Renal cortical epithelial cell (primary cell): ENCODE measurements at places on chromosomes 3 and 15. TPM values are rescaled to one million over a fixed set of nuclear protein-coding genes. Genes with fewer than 3 reads are reported as not detected.

ATP2B2 gene
- under 0.01 TPM in 1 of 2 replicates, not detected in the other for total RNA-seq

PARP3 gene
- 49.8 and 58.4 TPM in 2 replicates for total RNA-seq

DNA sequence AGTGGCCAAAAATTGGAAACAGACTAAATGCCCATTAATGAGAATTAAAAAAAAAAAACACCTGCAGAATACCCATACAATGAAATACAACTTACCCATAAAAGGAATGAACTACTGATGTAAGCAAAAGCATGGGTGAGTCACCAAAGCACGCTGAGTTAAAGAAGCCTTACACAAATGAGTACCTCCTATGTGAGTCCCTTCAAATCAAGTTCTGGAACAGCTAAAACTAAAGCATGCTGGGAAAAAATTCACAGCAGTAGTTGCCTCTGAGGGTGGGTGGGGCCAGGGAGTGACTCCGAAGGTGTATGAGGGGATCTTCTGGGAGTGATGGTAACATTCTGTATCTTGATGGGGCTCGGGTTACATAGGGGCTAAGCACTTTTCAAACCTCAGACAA lies 11.4 kb downstream of the MYO5C start:
- DNase-seq: peak; percentile 77

- no peak for DNase-seq
Observed at GRCh38 chr15:98731712-98732450, 83.5 kb downstream of the IGF1R start.

GRCh38 chr3:72523429-72524151 lies 324.7 kb downstream of the SHQ1 start:
- DNase-seq: no peak

DNA sequence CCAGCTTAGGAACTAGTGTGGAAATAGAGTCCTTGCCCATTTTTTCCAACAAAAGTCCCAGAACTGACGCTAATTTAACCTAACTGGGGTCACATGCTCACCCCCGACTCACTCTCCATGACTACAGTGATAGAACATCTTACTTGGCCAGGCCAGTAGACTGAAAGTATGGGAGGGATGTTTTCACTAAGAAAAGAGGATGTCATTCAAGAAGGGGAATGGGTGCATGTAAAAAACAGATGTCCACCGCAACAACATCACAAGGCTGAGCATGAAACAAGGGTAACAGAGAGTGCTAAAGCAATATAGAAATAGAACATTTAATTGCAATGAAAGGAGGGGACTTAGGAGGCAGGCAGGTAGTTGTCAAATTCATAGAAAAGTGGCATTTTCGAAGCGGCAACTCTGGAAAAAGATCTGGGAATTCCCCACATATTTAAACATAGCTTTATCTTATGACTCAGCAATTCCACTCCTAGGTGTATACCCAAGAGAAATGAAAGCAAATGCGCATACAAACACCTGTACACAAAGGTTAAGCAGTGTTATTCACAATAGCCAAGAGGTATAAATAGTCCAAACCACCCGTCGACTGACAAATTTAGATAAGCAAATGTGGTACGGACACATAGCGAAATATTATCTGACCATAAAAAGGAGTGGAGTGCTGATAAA lies 41.1 kb upstream of the UBE2E2 start:
- DNase-seq: peak; percentile 38

DNA sequence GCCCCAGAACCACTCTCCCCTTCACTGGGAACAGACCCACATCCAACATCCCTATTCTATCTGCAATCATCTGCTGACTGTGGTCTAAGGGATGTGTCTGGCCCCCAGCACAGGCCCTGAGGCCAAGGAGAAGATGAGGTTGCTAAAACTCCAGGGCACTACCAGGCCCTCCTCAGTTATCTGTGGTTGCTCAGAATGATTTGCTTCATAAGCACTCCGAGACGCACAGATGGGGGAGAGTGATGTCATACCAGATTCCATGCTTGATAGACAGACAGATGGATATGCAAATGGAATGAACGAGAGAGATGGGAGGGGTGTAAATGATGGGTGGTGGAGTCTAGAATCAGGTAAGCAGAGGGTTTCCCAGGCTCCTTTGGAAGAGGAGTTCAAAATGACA lies 57.8 kb downstream of the CEMIP start:
- no peak for DNase-seq

DNA sequence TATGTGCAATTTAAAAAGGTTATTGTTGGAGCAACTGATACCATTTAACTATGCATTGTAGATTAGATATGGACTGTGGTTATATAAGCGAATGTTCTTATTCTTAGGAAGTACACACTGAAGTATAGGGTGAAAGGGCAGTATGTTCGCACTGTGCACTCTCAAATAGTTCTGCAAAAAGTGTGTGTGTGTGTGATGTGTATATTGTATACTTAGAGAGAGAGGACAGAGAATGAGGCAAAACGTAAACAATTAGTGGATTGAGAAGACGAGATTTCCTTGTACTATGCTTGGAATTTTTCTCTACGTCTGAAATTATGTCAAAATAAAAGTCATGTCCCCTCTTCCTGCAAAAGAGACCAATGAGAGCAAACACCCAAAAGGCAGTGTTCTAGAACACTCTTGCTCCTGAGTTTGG lies 30.4 kb downstream of the LSM3 start:
- DNase-seq: no peak

DNA sequence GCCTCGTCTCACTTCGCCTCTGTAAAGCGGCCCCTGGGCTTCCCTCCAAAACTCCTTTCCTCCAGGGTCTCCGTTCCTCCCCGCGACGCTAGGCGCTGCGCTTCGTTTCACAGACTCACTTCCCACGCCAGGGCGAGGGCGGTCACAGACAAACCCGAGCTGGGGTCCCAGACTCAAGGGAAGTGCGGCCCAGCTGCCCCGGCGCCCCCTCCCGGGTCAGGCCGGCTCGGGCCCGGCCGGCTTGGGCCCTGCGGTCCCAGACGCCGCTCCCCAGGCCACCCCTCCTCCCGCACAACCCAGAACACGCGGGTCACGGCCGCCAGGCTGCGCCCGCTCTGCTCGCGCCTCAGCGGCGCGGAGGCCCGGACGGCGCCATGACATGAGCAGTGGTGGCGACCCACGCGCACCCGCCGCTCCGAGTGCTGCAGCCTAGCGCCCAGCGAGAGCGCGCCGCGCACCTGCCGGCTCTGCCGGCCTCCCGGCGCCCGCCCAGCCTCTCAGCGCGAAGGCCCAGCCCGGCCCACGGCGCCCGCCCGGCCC lies 547 bp downstream of the NUP210 start:
- DNase-seq: no peak

- DNase-seq: no peak
Observed at GRCh38 chr3:168383573-168383972, 287.8 kb upstream of the GOLIM4 start.

- no peak for DNase-seq
Observed at GRCh38 chr3:162765524-162765923, 1268.9 kb downstream of the OTOL1 start.

DNA sequence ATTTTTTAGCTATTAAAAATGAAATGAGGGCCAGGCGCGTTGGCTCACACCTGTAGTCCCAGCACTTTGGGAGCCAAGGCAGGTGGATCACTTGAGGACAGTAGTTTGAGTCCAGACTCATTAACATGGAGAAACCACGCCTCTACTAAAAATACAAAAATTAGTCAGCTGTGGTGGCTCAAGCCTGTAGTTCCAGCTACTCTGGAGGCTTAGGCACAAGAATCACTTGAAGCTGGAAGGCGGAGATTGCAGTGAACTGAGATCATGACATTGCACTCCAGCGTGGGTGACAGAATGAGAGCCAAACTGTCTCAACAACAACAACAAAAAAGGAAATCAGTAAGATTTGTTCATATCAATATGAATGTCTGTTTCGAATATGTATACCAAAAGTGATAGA lies 517.1 kb downstream of the ROBO1 start:
- no peak for DNase-seq

DNA sequence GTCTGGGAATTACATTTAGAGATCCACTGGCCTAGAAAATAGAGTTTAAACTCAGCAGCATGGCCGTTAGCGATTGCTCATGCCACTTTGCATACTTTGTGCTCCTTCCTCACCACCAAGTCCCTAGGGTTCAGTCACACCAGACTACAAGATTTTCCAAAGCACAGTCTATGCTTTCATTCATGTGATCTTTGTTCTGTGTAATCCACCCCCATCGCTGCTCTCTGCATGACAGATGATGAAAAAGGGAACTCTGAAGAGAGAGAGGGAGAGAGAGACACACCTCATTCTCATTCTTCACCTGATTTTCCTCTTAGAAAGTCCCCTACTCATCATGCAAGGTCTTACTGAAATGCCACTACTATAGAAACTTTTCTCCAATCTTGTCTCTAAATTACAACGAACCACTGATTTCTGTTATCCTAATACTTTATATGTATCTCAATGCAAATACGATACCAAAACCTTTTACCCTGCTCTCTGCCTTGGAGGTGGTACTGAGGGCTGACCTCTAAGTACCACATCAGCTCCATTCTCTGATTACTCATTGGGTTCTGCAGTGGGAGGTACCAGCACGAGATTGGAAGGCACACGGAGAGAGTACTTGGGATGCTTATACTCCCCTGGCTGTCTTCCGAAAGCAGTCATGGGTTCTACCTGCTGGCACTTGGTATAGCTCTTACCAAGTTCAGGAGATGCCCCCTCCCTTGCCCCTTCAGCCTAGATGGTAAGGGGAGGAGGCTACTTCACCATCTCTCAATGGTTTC lies 1.1 kb upstream of the PARP15 start:
- peak; percentile 18 for DNase-seq

GRCh38 chr15:32706704-32707103 lies 11.1 kb upstream of the GREM1 start:
- DNase-seq: peak; percentile 61
